ENCODE measurements at places on chromosomes 1 and 21. TPM values are rescaled to one million over a fixed set of nuclear protein-coding genes. Genes with fewer than 3 reads are reported as not detected.
A peak's percentile ranks its signal among the peaks of the same experiment; 100 is the strongest.

MAP3K21 gene
- total RNA-seq = 40.1 TPM

PCBP3 gene
- 7.8 TPM for total RNA-seq

SLC25A34 gene
- 3.5 TPM for total RNA-seq

GRCh38 chr1:159991513-159991912 is 37.5 kb upstream of the SLAMF9 start:
- peak; percentile 7 for DNase-seq

DNA sequence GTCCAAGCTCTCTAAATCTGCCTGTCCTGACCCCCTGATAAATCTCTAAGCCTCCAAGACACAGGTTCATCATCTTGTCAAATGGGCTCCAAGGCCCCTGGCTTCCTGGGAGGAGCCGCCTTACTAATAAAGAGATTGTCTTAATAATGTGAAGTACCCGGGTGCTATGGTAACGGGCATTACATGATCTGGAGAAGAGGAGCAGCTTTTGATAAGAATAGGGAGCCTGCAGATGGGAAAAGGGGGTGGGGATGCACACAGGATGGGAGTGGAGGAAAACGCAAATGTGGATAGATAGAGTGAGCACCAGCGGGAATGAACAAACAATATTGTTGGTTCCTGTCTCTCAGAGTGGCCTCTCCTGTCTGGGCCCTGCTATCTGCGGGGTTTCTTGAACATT is 11.9 kb upstream of the RXRG start:
- DNase-seq = no peak

DNA sequence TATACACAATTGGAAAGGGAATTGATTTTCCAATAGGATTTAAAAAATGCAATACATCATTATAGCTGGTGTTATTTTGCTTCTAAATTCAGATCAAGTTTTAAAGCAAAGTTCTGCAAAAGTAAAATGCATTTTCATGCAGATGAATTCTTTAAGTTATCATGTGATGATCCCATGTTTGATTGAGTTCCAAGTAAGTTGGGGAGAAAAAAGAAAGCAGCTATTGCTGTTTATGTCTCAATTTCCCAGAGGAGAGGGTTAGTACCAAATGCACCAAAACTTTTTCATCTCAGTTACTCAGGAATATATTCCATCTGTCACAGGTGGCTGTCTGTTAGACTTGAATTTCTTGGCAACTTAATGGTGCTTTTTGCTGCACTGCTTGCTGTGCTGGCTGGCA is 29.7 kb downstream of the HSPA13 start:
- DNase-seq = no peak

GRCh38 chr21:27132266-27132665 is 165.4 kb upstream of the ADAMTS5 start:
- DNase-seq = no peak

DNA sequence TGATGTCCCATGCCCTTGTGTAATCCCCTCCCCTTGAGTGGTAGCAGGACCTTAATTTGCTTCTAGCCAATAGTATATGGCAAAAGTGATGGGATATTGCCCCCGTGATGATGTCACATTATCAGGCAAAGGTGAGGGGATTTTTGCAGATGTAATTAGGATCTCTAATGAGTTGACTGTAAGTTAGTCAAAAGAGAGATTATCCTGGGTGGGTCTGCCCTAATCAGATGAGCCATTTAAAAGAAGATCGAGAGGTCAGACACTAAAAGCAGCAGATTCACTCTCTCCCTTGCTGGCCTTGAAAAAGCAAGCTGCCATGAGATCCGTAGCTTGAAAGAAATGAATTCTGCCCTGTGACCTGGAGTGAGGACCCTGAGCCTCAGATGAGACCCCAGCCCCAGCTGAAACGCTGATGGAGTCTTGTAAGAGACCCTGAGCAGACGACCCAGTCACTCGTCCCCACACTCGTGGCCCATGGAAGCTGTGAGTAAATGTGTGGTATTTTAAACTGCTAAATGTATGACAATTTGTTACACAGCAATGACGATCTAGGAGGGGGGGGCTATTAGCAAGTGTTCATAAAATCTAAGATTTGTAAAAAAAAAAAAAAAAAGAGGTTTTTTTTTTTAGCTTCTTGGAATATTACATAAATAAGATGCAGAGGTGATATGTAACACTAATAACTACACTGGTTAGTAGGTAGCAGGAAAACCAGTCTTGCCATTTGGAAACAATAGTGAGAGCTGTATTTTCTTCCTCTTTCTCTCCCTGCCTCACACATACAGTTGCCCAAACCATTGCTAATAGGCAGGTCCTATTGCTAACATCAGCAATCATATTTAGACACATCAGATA is 50.3 kb upstream of the TARBP1 start:
- no peak for DNase-seq

All from GM23338 (cell line).